ENCODE measurements at places on chromosomes 2 and 18.

DNA sequence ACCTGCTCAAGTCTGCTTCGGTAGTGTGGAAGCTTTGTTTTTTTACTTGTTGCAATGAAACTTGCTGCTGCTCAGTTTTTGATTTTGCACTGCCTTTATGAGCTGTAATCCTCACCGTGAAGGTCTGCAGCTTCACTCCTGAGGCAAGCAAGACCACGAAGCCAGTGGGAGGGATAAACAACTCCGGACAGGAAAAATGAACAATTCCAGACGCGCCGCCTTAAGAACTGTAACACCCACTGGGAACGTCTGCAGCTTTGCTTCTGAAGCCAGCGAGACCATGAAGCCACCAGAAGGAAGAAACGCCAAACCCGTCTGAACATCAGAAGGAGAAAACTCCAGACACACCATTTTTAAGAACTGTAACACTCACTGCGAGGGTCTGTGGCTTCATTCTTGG, 245.7 kb upstream of the REG3G start:
- DNase-seq, result no peak

DNA sequence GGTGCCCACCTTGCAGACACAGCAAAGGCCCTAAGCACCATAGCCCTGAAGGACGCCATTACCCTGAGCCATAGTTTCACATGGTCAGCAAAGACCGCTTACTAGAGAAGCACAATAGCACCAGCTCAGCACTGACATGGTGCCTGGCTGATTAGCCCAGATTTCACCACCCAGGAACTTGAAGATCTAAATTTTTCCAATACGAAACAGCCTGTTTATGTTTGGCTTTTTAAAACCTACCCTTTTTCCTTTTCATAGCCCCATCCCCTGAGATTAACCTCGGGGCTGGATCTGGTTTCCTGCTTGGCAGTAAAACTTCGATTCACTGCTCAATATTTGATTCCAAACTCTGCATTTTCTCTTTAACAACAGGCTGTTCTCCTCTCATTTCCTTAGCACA, 158.5 kb upstream of the PID1 start:
- DNase-seq, result no peak

DNA sequence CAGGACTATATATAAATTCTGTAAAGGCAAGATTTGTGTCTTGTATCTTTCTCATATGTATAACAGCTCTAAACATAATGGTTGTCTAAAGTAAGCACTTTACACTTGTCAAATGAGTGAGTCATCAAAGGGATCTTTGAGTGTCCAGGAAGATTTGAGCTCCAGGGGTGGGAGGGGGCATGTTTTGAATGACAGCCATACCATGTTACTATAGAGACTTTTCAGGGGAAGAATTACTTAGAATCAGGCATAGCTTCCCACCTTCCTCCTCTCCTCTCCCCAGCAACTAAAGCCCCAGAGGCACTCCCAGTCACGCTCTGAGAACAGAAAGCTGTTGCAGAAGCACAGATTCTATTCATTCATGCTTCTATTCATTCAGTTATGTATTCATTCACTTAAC, 65.8 kb upstream of the ALK start:
- no peak for DNase-seq

GRCh38 chr2:84459944-84460429, 907 bp upstream of the SUCLG1 start:
- no peak for DNase-seq

- DNase-seq, result no peak
Observed at GRCh38 chr2:16079637-16080036, 139.3 kb downstream of the MYCN start.

DNA sequence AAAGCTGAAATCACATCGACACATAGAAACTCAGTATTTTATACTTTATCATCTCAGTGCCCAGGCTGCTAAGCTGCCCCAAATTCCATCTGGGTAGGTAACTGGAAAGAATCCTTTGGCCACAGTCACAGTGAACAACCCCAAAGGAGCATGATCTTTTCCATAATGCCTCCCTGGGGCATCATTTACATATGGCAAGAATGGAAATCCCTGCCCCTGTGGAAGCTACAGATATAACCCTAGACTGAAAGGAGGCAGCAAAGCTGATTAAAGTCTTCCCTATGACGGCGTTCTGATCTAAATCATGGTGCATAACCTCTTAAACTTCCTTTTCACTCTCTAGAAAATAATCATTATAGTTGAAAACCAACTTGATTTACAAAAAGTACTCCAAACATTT, 41.5 kb downstream of the MAP3K19 start:
- no peak for DNase-seq

GRCh38 chr2:138948070-138948539, 167.9 kb upstream of the NXPH2 start:
- DNase-seq, result no peak

DNA sequence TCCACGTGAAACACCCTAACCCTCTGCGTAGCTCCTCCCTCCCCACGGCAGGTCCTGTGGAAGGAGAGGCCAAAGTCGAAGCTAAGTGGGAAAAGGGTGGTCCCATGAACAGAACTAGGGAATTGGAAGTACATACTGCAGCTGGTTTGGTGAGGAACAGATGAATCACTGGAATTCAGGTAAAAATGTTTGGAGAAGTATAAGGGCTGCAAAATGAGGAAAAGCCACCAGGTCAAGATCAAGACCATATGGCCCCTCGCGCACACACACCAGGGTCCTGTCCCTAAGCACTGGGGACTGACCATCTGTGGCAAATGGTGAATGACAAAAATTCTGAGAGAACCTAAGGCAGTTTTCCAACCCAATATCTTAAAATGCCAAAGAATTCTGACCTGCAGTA, 3.1 kb downstream of the PARD6G start:
- DNase-seq, result no peak

DNA sequence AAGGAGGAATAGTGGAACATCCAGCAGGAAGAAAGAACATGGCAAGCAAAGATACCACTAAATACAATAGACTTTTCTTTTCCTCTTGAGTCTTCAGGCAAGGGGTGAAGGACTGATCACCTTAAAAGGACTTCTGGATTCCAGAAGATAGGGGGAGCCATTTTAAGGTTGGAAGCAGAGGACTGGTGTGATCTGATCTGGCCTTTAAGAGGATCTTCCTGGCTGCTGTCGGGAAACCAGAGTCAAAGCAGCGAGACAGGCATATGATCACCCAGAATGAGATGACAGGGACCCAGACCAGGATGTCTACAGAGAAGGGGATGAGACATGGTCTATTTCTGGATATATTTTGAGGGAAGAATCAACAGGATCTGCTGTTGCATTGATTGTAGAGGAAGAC, 558.0 kb downstream of the STK39 start:
- no peak for DNase-seq

- DNase-seq, result no peak
Observed at GRCh38 chr2:15006667-15007066, 374.1 kb downstream of the LRATD1 start.

GRCh38 chr2:41966431-41966893, 81.4 kb upstream of the PKDCC start:
- peak; percentile 85 for DNase-seq

DNA sequence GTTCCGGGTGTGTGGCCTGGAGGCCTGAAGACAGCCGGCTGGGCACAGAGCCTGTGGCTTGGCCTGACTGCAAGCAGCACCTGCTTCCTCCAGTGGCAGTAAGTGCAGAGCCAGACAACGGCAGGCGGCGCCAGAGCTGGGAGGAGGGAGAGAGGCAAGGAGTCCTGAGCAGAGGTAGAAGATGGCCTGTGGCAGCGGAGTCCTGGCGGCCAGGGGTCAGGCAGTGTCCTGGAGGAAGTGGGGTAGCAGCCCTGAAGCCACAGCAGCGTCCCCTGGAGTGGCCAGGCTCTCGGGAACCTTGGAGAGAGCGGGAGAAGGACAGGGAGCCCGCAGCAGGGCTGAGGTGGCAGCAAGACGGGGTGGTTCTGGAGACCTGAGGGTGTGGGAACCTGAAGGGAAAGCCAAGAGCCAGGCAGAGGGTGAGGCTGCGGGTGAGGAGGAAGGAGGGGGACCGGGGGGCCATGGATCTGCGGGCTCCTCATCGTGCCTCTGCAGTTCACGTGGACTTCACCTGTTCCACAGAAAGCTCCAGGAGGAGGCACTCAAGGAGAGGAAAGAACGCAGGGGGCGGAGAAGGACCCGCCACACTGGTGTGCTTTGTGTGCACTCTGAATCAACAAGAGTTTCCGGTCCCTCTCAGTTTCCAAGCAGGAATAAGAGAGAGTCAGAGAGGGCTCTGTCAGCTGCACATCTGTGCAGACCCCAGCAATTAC, 85.9 kb downstream of the USP40 start:
- DNase-seq, result peak; percentile 36

GRCh38 chr2:54161660-54162424, 46.4 kb downstream of the ACYP2 start:
- no peak for DNase-seq

- no peak for DNase-seq
Observed at GRCh38 chr2:39338502-39338901, 94.7 kb upstream of the CDKL4 start.

DNA sequence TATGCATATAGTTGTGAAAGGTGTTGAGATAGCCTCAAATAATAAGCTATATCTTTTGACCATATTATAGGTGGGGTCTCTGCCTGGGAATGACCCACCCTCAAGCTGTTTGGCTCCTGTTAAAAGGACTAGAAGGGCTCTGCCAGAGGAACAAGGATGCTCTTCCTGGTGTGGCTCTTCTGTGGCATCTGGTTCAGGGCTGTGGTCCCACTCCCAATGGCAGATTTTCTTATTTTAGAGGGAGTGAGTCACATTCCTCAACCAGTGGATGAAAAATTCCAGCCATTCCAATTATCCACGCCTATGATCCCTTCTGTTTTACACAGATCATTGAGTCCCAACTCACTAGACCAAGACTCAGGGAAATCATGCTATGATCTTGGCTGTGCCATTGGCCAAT, 119.9 kb downstream of the PARD3B start:
- no peak for DNase-seq

GRCh38 chr2:37570773-37571586, 100.5 kb downstream of the CDC42EP3 start:
- no peak for DNase-seq

Measured in nucleus accumbens (tissue), 56 donors.